ENCODE measurements at places on chromosomes 4 and X.
A peak's percentile ranks its signal among the peaks of the same experiment; 100 is the strongest.

GRCh38 chr4:1851575-1852410, 4.2 kb downstream of the LETM1 start:
- DNase-seq: no peak

DNA sequence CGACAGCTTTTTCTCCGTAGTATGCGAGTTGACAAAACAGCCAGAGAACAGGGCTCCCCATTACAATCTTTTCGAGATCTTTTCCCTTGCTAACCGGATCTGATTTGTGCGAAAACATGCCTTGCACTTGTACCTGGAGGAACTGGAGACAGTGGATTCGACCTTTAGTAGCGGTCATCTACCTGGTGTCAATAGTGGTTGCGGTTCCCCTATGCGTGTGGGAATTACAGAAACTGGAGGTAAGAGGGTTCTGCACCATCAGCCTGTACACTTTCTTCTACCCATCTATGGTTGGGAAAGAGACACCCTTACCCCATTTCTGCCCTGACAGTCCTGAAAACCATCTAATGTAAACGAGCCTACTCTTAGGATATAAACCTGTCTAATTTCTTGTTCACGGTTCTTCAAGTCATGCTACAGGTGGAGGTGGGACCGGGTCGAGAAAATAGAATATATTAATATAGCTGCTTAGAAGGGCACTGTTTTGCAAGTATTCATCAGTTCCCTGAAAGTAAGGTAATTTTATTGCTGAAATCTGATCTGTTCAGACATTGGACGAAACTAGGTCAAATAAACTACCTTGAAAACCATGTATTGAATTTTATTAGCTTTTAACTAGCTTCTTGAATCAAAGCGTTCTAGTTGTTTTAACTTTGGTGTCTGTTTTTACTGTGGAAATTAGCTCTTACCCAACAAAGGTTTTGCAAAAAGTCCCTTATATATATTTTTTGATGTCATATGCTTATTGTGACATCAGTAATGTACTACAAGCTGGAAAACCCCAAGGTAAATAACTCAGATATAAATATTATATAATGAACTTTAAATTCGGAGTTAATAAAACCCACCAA, 869 bp downstream of the TMEM184C start:
- no peak for DNase-seq

DNA sequence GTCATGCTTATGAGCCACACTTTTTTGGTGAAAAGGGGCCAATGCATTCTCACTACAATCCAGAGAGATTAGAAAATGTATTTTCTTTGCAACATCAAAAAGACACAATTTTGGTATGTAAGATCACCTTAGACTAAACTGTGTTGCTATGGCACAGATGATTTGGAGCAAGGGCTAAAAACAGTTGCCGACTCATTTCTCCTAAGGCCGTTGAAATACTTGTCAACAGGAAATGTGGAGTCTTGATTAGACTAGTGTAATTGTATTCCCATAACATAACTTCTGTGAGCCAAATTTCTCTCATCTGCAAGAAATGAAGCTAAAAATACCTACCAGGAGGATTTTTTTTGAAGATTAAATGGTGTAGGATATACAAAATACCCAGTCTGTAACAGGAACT, 2547.7 kb downstream of the ARAP2 start:
- DNase-seq: peak; percentile 13

GRCh38 chr4:23320931-23321587, 568.8 kb downstream of the PPARGC1A start:
- DNase-seq: no peak

DNA sequence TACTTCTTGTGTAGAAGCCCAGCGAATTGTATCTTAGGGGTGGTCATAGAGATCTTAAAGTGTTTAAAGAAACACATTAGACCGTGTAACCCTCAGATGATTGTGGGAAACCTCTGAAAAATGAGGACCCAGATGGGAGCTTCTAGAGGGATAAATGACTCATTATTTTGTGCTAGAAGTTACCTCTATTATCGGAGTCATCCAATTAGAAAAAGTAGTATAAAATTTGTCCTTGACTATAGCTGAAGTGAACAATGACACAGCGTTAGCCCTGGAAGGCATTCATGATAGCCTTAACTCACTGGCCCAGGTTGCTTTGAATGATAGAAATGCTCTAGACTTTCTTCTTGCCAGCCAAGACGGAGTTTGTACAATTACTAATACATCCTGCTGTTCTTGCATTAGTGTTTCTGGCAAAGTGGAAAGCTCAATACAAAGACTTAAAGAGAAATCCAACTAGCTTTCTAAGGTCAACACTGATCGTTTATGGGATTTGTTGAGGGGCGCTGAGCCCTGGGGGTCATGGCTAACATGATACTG, 178.9 kb upstream of the VEGFC start:
- DNase-seq: no peak

- no peak for DNase-seq
These were observed 16.1 kb upstream of the MSANTD1 start for GRCh38 chr4:3232871-3233271.

- no peak for DNase-seq
These were observed 121.7 kb downstream of the AFAP1 start for GRCh38 chr4:7817877-7818398.

DNA sequence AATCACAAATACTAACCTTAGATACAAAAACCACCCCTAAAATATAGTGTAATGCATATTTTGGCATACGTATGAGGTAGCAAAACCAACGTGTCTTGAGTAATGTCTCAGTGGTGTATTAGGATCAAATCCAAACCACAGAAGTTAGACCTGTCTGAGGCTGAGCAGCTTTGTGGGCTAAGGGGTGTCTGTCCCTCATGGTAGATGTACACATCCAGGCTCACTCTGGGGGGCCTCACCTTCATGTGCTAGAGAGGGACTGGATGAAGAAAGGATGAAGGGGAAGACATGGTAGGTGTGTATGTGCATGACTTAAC, 188.0 kb upstream of the TBC1D9 start:
- no peak for DNase-seq

DNA sequence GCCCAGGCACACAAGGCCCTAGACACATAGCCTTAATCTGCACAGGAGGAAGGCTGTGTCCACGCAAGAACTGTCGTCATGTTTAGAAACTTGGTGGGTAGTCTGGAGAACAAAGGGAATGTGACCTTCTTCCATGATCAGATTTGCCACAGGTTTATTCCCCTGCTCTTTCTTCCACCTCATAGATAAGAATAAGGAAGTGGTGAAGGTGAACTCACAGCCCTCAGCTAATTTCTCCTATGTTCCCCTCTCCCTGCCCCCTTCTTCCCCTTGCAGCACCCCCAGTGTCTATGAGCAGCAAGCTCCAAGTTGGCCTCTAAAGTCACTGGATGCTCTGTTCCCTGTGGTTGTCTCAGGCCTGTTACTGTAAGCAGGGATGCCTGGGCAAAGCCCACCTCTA, 39.8 kb upstream of the LAS1L start:
- no peak for DNase-seq

- DNase-seq: no peak
These were observed 163.2 kb downstream of the CCSER1 start for GRCh38 chr4:90290345-90290744.

GRCh38 chr4:54959651-54960116, 165.7 kb downstream of the KDR start:
- peak; percentile 52 for DNase-seq

DNA sequence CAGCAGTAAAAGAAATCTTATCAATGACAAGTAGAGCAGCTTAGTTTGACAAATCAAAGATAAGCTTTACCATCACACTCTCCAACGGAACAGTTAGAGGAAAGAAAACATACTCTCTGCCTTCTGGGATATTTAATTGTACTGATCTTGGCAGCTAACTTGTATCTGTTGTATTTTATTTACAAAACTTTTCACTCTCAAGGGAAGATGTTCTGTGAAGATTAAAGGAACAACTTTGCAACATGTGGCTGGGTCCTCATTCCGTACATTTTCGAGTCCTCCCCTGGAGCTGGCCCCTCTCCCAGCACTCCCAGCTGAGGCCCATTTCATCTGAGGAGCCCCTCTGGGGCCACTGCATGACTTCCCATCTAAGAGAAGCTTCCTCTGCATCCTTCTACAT, 74.4 kb downstream of the RPS3A start:
- DNase-seq: peak; percentile 40

- DNase-seq: no peak
These were observed 796.6 kb upstream of the POU3F4 start for GRCh38 chrX:82711457-82711856.

- peak; percentile 54 for DNase-seq
These were observed 53.8 kb downstream of the CXCL1 start for GRCh38 chr4:73922766-73923630.

- DNase-seq: no peak
These were observed 84.8 kb downstream of the CLDN34 start for GRCh38 chrX:10051866-10052480.

DNA sequence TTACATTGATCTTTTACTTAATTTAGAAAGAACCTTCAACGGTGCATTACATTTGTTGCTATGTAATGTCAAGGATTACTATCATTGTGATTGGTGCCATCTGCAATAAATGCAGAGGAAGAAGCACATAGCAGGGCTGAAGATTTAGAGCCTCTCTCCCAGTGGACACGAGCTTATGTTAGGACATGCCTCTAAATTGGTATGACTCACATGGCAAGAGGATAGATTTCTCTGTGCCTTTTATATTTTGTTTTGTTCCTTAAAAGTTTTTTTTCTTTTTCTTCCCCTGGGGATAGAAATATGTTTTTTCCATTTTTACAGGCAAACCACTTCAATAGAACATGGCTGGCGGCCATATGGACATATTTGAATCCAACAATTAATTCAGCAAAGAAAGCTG, 205.0 kb upstream of the HAND2 start:
- peak; percentile 62 for DNase-seq

DNA sequence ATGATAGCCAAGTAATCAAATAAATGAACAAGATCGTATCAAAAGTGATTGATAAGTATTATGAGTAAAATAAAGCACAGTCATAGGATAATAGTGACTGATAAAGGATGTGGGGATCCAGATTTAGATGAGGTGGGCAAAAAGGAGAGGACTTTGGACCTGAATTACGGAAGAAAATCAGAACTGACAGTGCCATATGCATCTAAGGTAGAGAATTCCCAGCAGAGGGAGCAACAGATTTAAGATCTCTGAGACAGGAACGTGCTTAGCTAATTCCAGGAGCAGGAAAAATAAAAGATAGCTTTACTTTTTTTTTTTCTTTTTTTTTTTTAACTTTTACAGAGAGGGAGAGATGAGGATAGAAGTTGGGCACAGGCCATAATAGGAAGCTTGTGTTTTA, 189.9 kb downstream of the NWD2 start:
- DNase-seq: peak; percentile 3

DNA sequence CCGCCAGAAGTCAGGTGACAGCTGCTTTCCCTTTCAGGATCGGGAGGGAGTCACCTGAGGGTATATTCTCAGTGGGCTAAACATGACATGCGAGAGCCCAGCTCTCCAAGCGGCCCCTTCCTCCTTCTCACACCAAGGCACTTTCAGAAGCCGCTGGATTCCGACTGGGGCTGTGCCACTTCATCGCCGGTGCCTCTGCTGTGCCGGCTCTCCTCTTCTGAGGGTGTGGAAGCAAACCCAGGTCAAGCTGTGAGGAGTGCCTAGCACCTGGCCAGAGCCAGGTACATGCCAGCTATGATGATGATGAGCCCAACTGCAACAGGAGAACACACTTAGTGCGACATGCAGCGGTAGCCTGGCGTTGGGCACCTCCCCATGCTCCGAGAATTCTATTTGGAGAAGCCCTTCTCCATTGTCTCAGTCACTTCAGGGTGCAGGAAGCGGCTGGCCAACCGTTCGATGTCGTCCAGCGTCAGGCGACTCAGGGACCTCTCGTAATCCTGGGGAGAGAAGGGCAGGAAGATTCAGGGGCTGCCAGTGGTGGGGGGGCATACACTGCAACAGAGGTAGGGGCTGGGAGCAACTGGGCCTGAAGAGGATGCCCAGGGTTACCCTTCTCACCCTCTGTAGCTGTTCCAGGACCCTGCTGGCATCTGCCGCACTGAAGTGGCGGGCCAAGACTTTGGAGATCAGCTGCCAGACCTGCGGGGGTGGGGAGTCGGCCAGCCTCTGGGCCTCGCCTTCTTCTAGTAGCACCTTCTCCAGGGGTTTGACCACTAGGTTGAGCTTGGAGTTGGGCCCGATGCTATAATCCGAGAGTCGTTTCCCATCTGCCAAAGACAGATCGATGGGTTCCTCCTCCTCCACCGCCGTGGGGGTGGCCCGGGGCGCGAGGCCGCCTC, 1.0 kb downstream of the UBL4A start:
- DNase-seq: no peak

GRCh38 chrX:151563449-151563848, at the start of gene PASD1:
Gene PASD1 (plus strand): TSS chrX:151563675. CDS start chrX:151601554, 37,879 bp downstream.
- DNase-seq: no peak

DNA sequence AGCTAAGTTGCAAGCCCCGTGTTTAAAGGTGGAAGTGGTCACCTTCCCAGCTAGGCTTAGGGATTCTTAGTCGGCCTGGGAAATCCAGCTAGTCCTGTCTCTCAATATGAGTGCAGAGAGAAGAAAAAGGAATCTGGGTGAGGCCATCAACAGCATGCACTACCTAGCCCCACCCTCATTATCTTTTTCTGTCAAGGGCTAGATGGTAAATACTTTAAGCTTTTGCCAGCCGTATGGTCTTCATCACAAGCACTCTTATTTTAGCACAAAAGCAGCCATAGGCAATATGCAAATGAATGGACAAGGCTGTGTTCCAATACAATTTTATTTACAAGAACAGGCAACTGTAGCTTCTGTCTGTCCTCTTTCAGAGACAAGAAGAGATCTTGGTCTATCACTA, 282.9 kb downstream of the ZNF674 start:
- DNase-seq: no peak
